ENCODE measurements at places on chromosomes 1 and 21.

DNA sequence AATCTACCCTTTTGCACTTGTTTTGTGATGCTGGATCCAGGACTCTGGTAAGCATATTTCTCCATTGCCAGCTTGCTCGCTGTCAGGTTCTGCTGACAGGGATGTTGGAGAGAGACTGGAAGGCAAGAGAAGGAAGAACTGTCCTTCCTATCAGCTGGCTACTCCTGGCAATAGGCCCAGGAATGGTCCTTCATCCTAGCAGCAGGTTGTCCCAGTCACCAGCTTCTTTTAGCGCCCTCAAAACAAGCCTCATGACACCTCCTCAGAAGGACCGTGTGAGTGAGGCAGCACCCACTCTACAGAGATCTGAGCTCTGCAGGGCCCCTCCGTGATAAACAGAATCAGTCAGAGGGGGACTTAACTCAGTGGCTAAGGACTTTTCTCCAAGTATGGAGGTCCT lies 33.1 kb upstream of the SLAMF9 start:
- DNase-seq: no peak

DNA sequence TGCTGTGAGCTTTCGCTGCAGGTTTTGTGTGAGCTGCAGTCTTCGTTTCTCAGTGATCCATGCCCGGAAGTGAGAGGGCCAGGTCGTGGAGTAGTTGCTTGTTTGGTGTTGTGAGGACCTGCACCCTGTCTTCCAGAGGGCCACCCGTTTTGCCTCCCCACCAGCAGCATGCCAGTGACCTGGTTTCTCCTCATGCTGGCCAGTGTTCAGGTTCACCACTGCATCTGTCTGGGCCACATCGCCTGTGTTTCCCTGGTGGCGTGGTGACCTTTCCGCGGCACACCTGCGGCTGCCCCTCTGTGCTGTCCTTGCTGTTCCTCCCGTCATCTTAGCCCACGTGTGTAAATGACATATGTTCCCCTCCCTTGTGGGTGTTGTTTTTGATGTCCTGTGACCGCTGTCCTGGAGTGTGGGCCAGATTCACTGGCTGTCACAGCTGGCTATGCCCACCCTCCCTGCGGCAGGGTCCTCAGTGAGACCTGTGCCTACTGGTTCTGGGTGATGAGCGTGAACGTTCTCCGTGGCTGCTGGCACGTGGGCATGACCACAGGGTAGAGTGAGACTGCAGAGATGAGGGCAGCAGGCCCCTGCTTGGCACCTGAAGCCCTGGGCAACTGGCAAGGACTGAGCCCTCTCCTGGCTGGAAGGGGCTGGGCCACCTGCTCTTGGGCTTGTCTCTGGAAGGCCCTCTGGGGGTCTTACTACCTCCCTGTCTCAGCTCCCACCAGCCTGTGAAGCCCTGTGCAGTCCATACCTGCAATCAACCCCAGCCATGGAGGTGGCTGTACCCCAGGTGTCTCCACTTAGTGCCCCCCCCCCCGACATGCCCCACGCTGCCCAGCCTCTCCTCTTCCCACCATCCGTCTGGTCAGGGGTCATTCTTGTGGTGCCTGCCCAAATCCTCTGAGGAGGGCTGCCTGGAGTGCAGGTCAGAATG lies 7.3 kb downstream of the IBA57 start:
- DNase-seq: no peak

DNA sequence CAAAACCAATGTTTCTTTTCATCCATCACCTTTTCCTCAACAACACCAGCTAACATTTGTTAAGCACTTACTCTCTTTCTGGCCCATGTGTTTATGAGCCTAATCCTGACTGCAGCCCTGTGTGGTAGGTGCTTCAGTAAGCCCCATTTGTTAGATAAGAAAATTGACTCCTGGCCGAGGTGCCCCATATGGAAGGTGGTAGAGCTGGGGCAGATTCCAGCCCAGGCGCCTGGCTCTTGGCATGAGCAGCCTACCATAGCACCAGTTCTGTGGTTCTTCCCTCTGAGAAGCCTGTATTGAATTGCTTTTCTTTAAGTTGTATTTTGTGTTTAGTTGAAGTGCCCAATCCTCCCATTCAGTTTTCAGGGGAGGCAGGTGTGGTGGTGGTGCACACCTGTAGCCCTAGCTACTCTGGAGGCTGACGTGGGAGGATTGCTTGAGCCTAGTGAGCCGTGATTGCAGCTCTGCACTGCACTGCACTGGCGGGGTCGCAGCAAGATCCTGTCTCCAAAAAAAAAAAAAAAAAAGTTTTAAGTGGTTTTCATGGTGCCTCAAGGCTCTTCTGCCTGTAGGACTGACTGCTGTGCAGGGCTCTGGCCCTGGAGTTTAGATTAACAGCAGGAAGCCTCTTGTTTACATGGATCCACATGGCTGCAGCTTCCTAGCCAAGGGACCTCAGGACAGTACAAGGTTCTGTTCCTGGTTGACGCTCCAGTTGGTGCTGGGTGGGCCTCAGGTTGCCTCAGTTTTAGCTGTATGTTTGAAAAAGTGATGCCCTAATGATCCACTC lies 125.9 kb downstream of the MRPS6 start:
- no peak for DNase-seq

DNA sequence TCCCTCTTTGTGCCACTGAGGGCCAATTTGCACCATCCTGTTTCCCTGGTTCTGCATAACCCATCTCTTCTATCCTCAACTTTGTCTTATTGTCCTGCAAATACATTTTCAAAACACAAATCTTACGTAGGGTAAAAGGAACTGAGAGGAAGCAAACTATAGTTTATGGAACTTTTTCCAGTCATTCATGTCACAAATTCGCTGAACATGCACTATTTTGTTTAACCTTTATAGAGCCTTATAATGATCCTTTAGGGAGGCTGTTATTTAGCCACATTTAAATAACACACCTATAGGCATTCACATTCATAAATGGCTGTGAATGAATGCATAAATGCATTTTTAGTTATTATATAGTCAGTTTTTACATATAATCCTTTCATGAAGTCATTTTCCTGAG lies 85.0 kb downstream of the PLPPR5 start:
- DNase-seq: no peak

- no peak for DNase-seq
Measured at GRCh38 chr1:184801503-184801902, 46.8 kb upstream of the EDEM3 start.

- DNase-seq: no peak
Measured at GRCh38 chr1:3504151-3504821, 49.8 kb downstream of the ARHGEF16 start.

- DNase-seq: no peak
Measured at GRCh38 chr1:16396591-16396990, 29.5 kb downstream of the SZRD1 start.

- no peak for DNase-seq
Measured at GRCh38 chr1:70426154-70427131, 15.4 kb downstream of the CTH start.

- no peak for DNase-seq
Measured at GRCh38 chr1:48889082-48889481, 112.4 kb upstream of the BEND5 start.

GRCh38 chr1:2582391-2582790 lies 4.2 kb upstream of the PRXL2B start:
- DNase-seq: no peak

DNA sequence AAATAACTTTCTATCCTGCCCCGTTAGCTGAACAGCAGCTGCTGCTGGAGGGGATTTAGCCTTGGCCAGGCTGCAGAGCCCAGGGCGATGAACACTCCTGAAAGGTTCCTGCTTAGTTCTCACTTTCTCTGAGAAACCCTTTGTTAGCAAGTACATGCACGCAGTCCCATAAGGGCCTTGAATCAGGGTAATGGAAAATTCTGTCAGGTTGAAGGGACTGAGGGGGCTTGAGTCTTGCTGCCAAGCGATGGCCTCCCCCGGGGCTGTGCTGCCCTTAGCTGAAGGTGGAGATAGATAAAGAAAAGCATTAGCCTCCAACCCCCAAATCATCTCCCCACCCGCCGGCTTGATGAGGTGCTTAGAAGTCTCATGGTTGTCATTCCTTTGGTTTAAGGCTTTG lies 7.9 kb downstream of the GJA5 start:
- no peak for DNase-seq

- DNase-seq: no peak
Measured at GRCh38 chr1:63880958-63881576, 107.2 kb downstream of the ROR1 start.

GRCh38 chr1:36894824-36895223 lies 139.5 kb downstream of the GRIK3 start:
- no peak for DNase-seq
